ENCODE measurements at places on chromosomes 2 and 18.

DNA sequence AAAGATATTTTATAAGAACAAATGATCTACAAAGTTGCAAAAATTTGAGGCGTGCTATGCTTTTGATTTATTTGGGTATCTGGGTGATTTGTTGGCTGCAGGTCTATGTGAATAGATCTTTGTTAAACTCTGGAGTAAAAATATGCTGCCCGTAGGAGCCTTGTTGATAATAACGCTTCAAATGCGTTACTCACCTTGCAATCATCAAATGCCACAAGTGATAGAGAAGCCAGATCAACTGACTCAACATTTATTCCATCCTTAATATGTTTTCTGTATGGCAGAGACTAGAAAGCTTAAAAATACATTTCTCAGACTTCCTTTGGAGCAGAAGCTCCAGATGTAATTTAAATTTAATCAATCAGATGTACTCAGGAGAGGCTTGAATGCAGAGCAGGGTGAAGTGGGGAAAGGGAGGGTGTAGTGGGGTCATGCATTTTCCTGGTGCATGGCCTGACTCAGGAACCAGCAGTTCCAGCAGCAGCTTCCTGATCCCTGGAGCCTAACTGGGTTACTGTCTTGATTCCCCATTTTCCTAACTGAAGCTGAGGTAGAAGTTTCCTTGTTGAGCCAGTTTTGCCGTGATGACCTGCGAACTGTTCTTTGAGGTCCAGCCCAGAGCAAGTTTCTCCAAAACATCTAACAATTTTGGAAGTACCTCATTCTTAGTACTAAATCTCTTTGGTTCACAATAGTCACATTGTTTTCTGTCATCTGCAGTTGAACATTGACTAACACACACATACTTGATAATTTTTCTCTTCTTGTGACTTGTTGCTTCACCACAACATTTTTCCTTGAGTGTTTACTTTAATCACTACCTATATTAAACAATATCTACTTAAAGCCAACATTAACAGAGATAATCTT, 284.7 kb upstream of the CWC22 start:
- DNase-seq = no peak

DNA sequence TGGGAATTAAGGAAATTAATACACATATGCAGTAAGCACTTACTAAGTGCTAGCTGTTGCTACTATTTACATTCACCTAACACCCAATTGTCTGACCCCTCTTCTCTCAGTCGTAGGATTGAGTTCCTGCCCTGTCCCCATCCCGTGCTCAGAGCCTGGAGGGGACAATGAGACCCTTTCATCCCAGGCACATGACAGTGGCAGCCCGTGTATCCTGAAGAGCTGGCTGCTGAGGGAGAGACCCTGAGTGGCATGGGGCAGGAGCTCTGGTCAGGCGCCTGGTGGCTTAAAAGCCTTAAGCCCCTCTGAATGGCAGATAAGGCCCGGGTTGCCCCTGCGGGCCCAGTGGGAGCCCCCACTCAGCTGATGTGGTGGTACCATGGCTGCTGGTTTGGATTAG, 99.0 kb downstream of the DYSF start:
- no peak for DNase-seq

GRCh38 chr2:135546436-135546835, 15.2 kb downstream of the R3HDM1 start:
- DNase-seq = no peak

DNA sequence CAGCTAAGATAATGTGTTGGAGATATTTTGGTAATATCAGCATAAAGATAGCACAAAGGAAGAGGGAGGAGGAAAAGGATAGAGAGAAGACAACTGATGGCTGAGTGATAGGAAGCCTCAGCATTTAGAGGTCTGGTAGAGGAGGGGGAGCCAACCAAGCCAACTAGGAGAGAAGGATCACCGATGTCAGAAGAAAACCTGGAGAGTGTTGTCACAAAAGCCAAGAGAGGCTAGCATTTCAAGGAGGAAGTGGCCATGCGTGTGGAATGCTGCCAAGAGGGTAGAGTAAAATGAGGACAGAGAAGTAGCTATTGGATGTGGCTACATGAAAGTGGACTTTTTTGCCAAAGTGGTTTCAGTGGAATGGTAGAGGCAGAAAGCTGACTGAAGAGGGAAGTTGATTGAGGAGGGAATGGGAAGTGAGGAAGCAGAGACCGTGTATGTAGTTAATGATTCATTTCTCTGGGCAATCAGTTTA, 34.3 kb downstream of the LCLAT1 start:
- DNase-seq = no peak

DNA sequence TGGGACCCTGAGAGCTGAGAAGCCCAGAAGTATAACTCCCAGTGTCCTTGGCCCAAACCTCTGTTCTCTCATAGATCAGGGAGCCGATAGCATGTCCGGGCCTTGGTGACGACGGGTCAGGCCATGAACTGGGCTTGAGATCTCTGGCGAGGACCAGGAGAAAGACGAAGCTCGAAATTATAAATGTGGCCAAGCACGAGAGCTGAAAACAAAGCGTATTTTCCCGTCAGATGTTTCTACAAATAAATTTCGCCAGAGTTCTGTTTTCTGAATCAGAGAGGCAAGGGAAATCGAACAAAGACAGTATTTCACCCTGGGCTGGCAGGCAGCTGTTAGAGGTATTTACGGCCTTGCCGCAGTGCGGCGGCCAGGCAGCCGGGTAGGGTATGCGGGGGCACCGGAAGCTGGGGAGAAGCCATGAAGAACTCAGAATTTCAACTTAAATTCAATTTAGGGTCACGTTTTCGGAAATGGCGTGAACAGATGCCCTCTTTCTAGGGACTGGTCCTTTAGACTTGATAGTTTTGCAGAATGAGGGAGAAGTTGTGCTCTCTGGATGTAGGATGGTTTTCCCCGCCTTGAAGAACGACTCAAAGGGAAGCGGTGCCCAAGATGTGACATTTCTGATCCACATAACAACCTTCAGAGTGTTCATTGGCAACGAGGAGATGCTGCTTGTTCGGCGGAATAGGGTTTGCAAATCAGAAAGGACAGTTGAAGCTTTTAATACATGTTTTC, 9.6 kb downstream of the HOXD8 start:
- DNase-seq = no peak

Data from activated CD8-positive, alpha-beta memory T cell treated with anti-CD3 and anti-CD28 coated beads for 4 hours (primary cell).